Activated T-helper 1 cell treated with anti-CD3 and anti-CD28 coated beads, Interleukin-12 subunit alpha, Interleukin-12 subunit beta, Interleukin-2, Interleukin-4 antibody, amounts not matched to agents 30 ng/mL and 10 ng/mL and 1 ng/mL, durations not matched to agents 14 hours and 24 hours and 36 hours (primary cell): ENCODE measurements at places on chromosomes 4 and X. TPM values are rescaled to one million over a fixed set of nuclear protein-coding genes. Genes with fewer than 3 reads are reported as not detected.

The GAGE1 gene
- not detected in 2 replicates for total RNA-seq

The FAM184B gene
- not detected in 2 replicates for total RNA-seq

The CRMP1 gene
- not detected in 2 replicates for total RNA-seq

The HSFX3 gene
- total RNA-seq, result not detected in 2 replicates

DNA sequence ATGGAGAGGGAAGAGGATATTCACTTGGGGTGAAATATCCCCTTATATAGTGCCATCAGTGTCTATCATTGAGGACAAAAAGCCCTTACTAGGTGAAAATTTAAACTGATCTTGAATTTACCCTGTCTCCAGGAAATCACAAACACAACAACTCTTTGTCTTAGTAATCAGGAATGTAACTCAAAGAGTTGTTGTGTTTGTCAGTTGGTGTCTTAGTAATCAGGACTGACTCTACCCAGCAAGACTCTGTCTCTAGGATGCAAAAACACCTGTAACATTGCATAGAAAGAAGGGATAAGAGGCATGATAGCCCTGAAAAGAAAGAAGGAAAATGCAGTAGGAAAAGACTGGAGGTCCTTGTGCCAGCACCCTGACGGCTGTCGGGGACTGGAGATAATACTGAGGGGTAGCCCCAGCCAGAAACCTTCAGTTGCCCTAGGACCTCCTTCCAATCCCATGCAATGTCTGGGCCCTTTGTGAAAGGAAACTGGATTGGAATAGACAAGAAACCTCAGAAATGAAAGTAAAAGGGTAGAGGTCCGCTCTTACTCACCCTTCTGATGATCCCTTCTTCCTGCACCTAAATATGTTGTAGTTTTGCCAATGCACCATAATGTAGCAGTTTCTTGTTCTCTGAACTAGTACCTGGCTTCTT is 45.3 kb downstream of the HMGB2 start:
- no peak for DNase-seq

DNA sequence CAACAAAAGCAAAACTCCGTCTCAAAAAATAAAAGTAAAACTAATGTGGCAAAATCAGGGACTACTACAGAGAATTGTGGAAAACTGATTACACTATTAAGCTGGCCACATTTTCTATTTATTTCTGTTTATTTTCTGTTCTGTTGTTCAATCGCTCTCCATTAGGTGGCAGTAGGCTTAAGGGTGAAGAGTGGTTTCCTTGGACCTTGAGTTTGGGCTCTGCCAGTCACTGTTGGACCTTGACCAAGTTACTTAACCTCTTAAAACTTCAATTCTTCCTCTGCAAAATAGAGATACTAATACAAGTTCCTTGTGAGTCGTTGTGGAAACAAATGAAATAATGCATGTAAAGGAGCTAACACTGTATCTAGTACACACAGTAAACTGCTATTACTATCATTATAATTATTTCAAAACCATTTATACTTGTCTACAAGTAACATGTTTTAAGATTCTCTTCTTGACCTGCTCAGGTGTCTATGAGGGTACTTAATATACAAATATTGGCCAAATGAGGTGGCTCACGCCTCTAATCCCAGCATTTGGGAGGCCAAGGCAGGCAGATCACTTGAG is 15.2 kb downstream of the HSD17B11 start:
- DNase-seq, result no peak

- DNase-seq, result no peak
Observed at GRCh38 chr4:11469650-11470437, 41.1 kb upstream of the HS3ST1 start.

DNA sequence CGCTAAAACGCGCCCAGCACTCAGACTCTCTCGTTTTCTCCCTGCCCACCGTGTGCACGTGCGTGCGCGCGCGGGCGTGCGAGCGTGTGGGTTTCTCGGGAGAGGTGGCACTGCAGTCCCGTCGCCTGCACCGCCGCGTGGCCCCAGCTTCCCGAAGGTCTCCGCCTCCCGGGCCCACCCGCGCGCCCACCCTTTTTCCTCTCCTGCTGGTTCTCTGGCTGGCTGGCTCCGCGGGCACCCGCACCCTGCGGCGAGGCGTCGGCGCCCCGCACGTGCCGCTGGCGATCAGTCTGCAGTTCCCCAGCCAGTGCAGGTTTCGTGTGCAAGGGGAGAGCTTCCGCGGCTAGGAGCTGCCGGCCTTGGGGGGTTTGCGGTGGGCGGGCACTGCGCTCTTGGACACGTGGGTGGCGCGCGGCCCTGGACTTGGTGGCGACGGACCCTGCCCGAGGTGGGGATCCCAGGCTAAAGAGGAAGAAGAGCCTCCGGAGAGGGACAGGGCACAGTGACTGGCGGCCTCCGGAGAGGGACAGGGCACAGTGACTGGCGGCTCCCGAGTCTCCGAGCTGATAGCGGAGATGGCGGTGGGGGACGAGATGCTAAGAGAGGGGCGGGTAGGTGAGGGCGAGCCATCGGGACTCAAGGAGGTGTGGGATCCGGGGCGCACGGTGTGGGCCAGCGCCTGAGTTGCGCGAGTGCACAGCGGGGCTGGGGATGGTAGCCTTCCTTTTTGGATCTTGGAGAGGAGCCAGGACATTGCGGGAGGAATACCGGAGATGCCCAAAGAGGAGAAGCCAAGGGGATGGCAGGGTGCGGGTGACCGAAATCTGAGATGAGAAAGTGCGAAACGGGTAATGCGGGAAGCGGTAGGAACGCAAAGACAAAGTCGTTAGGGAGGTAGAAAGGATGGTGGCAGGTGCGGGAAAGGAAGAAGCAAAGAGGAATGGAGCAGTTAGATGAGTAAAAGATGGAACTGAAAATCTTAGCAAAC is at the start of gene FAM184B:
Gene FAM184B, minus strand, starts transcription at position 322 of the 988 bp plus-strand sequence. CDS start 322 bp downstream, outside the sequence.
- DNase-seq, result no peak

DNA sequence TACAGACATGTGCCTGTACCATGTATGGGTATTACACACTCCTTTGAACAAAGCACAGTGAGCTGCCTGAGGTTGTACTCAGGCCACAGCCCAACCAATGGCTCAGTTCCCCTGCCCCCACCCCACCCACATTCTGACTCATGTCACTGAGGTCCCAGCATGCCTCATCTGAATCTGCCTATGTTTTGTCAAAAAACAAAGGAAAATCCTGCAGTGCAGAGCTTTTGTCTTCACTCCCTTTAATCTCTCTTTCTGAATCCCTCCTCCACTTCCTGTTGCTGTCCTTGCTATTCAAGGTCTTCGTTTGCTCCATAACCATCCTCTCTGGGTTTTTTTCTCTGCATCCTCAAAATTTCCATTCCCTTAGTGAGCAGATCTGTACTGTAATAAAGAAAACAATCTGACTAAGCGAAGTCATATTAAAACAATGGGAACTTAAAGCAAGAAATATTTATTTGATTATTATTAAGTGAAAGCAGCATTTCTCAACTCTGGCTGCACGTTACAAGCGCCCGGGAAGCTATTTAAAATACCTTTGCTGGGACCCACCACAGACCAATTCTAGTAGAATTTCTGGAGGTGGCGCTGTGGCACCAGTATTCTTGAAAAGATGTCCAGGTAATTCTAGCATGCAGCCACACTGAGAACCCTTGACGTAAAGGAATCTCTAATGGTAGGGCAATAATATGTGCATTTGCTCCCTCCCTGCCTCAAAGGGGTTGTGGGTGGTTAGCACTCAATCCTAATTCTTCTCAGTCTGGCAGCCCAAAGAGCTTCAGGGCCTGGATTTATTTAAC is 8.7 kb downstream of the GUCY2F start:
- DNase-seq, result no peak

DNA sequence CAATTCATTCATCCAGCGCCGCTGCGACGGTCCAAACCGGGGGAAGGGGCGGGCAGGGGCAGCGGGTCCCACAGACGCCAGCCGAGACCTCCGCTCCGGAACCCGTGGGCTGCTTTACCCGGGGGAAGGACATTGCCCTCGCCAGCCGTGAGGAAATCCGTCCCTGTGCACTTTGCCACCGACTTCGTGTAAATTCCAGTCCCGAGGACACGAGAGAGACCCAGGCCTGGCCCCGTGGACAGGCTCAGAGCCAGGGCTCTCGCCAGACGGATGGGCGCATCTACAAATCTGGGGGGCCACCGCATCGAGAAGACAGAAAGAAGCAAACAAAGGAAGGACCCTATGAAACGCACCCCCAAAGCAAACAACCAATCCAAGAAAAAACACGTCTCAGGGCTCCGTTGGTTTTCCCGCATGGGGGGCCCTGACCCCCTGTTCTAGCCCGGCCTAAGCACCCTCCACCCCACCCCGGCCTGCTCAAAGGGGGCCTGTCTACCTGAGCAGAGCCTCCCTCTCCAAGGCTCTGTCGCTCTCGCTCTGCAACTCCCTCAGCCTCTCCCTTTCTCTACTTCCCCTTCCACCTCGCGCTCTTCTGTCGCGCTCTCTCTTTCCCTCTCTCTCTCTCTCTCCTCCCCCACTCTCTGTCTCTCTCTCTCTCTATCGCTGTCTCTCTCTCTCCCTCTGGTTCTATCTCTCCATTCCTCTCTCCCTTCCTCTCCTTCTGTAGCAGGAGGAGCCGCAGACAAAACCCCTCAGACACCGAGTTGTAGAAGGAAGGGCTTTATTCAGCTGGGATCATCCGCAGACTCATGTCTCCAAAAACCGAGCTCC is 11.3 kb downstream of the FRG2 start:
- no peak for DNase-seq

GRCh38 chr4:147118528-147118927 is 172.9 kb upstream of the TTC29 start:
- DNase-seq, result no peak

DNA sequence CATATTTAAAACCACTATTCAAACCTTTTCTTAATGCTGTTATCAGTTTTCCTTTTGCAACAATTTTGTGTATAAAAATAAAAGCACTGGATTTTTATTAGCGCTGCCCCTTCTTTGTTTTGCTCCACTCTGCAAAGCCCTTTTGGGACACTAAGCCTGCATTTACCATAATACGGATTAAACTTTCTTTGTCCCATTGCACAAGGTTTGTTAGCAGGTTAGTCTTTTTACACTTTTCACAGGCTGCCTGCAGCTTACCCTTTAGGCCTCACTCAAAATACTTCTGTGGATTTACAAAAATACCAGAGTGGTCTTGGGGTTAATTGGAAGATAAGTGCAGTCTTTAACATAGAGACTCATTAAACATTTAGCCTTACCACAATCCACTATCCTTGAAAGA is 35.7 kb upstream of the MAB21L2 start:
- no peak for DNase-seq

- DNase-seq, result no peak
Observed at GRCh38 chr4:184306949-184307348, 89.3 kb upstream of the ENPP6 start.

- no peak for DNase-seq
Observed at GRCh38 chr4:52937829-52938228, 75.7 kb downstream of the RASL11B start.

DNA sequence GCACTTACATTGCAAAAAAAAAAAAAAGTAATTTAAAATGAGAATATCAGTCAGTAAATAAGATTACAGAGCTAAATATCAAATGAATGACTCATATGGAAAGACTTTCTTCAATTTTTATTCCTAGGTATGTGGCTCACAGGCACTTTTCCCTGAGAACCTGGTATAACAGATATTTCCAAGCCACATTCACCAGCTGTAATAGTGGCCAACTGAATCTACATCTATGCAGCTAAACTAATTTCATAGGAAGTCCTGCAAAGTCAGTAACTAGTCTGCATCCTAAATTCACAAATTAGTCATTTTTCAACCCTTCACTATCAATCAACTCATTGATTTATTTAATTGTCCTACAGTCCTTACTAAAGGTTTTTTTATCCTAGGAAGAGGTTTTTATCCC is 5.6 kb downstream of the PDE5A start:
- DNase-seq, result no peak

- no peak for DNase-seq
Observed at GRCh38 chr4:173461170-173461569, 62.3 kb upstream of the SCRG1 start.

DNA sequence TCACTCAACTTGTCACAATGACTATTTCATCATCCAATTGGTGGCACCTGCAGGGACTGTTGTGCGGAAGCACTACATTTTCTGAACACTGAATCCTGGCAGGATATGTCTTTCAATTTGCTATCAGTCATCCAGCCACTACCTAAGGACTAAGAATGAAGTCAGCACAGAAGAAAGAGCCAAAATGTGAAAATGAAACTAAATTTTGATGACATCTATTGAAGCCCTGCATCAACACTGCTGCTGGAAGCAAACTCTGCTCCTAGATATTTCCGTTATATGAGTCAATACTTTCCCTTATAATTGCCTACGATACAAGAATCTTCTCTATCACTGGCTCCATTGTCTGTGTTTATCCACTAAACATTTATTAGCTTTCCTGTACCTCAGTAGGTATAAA is 917.9 kb downstream of the RAPGEF2 start:
- no peak for DNase-seq
